AG09309 (cell line): ENCODE measurements at places on chromosomes 1 and 21.

- no peak for DNase-seq
These were observed 1.9 kb downstream of the PUM1 start for GRCh38 chr1:31063631-31064030.

DNA sequence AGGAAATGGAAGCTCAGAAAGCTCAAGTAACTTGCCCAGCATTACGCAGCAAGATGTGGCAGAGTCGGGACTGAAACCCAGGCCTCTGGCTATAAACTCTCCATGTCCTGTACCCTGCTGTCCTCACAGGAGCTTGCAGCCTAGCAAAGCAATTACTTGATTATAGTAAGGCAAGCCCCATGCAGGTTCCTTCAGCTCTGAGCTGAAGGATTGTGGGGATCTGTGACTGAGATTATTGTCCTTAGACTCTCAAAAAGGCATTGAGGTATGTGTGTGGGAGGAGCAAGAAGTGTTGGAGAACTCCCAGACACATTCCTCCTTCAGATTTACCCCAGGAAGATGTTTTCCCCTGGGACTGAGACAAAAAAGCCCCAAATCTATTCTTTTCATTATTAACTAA, 124.0 kb upstream of the SPATA6 start:
- DNase-seq, result no peak

DNA sequence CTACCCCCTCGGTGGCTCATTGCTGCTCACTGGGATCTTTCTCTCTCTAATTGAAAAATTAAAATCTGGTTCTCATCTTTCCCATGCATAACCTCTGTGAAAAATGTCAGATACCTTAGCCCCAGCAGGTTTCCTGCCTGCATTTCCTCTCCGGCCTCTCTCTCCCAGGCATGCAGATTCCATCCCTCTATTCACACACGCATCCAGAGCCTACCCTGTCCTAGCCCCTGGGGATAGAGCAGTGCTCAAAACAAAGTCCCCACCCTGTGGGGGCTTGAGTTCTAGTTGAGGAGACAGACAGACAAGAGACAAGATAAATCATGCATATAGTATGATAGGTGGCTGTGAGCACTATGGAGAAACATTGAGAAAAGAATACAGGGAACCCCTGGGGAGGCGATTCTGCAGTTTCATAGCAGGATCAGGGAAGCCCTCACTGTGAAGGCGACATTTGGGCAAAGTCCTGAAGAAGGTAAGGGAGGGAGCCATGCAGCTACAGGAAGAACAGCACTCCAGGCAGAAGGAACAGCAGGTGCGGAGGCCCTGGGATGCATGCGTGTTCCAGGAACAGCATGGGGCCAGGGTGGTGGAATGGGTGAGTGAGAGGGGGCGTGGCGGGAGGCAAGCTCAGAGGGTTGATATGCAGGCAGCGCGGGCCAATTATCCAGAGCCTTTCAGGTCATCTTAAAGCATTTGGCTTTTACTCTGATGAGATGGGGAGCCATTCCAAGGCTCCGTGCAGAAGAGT, 3.5 kb upstream of the BSND start:
- DNase-seq, result no peak

DNA sequence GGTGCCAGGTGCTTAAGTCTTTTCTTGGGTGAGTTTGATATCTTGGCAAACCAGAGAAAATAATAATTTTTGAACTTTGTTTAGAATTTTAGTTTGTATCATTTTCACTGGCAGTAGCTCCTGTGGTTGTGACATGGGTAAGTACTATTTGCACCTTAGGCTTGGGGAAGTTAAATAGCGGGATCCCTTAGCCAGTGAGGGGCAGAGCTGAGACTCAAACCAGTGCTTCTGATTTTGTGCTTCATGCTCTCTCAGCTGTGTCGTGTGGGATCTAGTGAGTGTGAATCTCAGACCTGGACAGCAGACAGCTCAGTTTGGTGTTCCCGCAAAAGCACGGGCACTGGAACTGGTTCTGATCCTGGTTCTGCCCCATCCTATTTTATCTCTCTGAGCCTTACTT, 9.6 kb downstream of the PRCC start:
- no peak for DNase-seq

- no peak for DNase-seq
These were observed 1.2 kb downstream of the RXRG start for GRCh38 chr1:165443539-165444311.

DNA sequence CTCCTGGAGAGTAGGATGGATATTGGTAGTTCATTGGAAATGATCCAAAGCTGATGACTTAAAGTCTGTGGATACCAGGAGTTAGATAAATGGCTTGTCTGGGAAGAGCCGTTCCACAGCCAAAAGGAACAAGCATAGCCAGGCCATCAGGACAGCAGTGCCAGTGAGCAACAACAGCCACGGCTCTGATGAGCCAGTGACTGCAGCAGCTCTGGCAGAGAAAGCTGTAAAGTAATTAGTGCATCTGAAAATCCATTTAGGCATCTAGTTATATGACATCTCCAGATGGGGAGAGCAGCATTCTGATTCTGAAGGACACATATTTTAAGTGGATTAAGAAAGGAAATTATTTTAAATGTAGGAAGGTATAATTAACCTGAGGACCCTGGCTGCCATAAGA, 256.2 kb upstream of the PLXNA2 start:
- no peak for DNase-seq

- no peak for DNase-seq
These were observed 109.0 kb downstream of the FAF1 start for GRCh38 chr1:50851034-50851433.

- no peak for DNase-seq
These were observed 270.8 kb downstream of the COL11A1 start for GRCh38 chr1:102837551-102837950.

- no peak for DNase-seq
These were observed 33.0 kb downstream of the USP48 start for GRCh38 chr1:21749859-21750468.
